CD4-positive, alpha-beta T cell treated with Interleukin-17A for 1 hour (primary cell): ENCODE measurements at places on chromosomes 2 and 18.

- DNase-seq, result no peak
Observed at GRCh38 chr18:79135924-79136323, 66.7 kb downstream of the ATP9B start.

DNA sequence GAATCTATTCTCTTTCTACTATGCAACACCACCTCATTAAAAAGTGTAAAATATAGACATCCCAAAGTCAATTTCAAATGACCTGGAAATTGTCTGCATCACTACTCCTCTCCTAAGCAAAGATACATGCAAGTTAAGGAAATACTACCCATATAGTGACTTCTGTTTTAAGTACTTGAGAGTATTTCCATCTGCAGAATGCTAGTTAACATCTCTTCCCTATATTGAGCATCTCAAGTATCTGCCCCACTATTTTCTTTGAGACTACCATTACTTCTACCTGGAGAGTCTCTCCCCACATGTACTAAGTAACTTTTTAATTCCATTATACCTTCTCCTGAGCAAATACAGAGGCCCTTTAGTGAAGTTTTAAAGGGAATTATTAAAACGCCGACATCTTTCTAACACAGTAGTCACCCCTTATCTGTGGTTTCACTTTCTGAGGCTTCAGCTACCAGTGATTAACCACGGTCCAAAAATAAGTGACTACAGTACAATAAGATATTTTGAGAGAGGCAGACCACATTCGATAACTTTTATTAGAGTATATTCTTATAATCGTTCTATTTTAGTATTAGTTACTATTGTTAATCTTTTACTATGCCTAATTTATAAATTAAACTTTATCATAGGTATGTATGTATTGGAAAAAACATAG is 21.8 kb downstream of the CWC22 start:
- DNase-seq, result no peak

DNA sequence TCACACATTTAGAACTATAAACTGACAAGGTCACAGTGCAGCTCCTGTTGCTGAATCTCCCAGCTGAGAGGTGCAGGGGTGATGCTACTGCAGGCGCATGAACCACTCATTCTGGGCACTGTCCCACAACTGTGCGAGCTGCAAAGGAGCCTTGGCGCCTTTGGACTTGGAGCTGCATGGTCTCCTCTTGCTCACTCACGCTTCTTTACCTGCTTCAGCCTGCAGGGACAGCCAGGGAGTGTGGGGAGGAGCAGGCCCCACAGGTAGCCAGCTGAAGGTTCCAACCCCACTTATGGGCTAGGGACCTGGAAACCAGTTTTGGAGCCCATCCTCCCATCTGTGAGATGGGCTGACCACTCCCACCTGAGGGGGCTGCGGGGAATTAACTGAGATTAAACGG is 75.0 kb downstream of the UXS1 start:
- no peak for DNase-seq

GRCh38 chr2:6750411-6751158 is 115.1 kb downstream of the CMPK2 start:
- no peak for DNase-seq
